Ammon's horn (tissue), 1 donor: ENCODE measurements at places on chromosomes 7 and 10.

GRCh38 chr10:59888781-59889435 lies 17.4 kb downstream of the CCDC6 start:
- DNase-seq: no peak

DNA sequence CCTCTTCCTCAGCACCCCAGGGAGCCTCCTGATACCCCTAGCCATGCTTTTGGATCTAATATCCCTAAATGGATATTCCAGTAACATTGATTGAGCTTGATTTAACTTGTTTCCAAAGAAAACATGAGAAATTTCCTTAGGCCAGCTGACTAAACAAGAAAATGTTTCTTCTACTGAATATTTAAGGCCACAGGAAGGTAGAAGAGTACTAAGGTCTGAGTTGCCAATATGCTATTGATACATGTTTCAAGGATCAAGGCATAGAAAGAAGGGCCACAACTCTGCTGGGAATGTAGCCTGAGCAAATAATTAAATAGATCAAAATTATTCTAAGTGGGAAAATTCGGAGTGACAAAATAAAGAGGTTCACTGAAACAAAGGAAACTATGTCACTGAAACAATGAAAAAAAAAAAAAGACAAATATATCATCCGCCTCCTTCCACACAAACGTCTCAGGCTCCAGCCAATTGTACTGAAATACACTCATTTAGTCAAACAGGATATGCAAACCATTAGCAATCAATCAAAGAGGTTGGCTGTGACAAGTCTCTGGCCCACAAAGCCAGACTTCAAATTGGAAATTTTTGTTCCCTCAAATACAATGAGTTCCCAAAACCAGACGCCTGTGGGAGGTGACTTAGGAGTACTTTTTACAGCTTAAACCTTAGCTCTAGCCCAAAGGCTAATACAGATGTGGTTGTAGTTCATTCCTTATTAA lies 396.2 kb downstream of the HTR7 start:
- no peak for DNase-seq

DNA sequence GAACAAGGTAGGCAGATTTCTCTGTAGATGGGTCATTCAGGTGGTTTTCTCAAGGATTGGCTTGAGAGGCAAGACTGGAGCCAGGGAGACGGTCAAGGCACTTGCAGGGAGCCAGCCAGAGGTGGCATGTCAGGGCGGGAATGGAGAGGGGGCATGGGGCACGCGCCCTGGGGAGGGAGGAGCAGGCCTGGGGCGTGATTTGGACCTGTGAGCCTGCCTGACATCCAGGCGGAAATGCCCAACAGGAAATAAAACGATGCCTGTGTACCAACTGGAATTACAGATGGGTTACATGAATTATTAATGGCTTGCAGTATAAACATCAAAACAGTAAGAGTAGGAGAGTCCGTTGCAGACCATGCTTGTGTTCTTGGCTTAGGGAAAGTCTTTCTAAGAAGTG lies 8.6 kb upstream of the SUN1 start:
- DNase-seq: no peak

DNA sequence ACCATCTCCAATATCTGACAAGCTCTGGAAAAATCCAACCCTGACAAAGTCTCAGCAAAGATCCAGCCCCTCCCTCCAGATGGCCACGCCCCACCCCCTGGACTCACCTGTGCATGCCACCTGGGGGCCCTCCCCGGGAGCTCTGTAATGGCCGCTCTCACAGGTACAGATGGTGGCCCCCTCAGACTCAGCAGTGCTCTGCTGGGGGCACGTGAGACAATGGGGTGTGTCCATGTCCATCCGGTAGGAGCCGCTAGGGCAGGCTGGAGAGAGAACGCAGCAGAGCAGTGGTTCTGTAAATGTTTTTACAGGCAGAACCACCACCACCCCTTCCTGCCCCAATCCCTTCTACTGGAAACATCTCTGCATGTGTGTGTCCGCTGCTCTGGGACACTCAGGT lies 9.5 kb downstream of the EPHA1 start:
- no peak for DNase-seq

- no peak for DNase-seq
These were observed 24.8 kb upstream of the ZNF800 start for GRCh38 chr7:127417346-127417745.

DNA sequence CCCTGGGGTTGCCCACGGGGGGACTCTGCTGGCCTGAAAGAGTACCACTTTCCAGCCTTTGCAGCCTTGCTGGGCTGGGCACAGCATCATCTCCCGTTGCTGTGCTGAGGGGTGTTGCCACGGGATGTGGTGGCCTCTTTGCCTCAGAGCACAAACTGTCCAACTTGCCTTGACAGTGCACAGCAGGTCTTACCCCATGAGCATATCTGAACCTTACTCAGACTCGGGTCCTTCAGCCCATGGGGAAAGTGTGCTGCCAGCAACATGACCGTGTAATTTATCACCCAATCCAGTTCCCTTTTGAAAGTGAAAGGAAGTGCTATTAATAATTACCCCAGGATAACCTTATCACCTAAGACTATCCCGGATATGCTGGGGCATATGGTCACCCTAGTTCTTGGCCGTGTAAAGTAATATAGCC lies 46.8 kb downstream of the TBXAS1 start:
- DNase-seq: no peak

GRCh38 chr10:17062009-17062408 lies 67.6 kb downstream of the CUBN start:
- no peak for DNase-seq
